Keratinocyte (primary cell): ENCODE measurements at places on chromosomes 1 and 21.

DNA sequence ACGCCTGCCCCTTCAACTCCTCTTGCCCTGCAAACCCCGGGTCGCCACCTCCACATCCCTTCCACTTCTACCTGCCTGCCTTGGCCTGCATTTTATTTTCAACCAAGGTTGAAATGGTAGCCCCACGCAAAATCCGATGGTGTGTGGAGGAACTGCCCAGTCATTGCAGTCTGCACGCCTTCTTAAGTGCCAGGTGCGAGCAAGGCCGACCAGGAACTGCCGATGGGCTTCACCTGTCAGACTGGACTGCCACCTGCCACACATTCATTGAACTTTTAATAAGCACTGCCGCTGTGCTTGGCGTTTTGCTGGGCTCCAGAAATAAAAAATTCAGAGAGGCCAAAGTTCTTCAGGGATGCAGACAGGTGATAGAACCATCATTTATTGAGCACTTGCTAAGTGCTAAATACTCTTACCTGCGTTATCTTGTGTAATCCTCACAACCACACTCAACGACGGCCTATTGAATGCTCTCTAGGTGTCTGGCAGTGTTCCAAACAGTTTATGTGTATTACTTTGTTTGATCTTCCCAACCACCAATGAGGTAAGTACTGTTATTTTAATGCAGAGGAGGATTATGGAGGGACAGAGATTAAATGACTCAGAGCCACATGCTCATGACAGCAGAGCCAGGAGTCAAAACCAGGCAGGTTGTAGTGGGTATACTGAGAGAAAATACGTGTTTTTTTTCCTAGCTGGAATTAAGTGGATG lies 36.2 kb downstream of the CACHD1 start:
- no peak for DNase-seq

DNA sequence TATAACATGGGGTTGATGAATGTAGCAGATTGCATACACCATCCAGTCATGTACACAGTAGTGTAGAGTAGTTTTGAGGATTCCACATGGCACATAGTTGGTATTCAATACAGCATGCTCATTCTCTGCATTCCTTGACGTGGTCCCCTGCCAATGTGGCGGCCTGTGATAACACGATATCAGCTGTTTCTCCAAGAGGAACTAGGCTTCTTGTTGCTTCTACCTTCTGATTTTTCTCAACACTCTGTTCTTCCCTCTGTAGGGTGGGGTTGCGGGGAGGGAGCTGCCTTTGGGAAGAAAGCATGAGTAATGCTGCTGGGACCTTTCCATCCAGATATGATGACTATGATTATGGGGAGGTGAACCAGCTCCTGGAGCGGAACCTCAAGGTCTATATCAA lies 19.4 kb downstream of the SESN2 start:
- DNase-seq = no peak

DNA sequence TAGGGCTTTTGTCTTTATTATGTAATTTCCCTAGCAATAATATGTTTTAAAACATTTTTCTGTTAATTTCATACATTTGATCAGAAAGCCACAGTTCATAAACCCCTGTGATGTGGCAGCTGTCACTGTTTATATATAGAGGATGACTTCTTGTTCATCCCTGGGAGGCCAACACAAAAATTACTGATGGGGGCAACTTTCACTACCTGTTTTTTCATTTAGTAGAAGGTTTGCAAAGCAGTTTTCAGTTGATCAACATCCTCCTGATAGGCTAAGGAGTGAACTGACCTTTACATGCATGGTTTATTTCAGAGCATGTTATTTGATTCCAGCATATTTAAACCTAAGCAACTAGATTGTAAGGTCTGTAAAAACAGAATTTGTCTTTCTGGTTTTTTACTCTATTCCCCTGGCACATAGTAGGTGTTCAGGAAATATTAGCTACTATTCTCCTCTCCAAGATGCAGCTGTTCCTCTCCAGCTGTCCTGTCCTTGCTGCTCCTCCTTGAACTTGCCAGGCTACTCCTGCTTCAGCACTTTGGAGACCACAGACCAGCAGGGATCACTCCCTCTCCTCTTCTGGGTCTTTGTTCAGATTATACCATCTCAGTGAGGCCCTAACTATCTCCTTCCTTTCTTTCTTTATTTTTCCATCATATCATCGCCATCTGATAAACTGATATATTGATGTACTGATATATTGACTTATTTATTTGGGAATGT lies 54.7 kb downstream of the ROR1 start:
- no peak for DNase-seq

- no peak for DNase-seq
Observed at GRCh38 chr1:26158271-26158907, 490 bp upstream of the FAM110D start.

- no peak for DNase-seq
Observed at GRCh38 chr1:73475316-73475870, 722.6 kb downstream of the LRRIQ3 start.

- no peak for DNase-seq
Observed at GRCh38 chr1:64137412-64137803, 66.0 kb upstream of the UBE2U start.

DNA sequence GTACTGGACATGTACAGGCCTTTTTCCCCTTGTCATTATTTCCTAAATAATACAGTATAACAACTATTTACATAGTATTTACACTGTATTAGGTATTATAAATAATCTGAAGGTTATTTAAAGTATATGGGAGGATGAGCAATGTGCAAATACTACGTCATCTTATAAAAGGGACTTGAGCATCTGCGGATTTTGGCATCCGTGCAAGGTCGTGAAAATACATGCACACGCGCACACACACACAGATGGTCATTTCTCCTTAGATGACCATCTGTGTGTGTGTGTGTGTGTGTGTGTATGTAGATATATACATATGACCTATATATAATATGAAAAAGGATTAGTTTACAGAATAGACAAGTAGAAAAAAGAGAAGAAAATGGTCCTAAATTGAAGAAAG lies 15.4 kb downstream of the ALG14 start:
- DNase-seq = no peak

- DNase-seq = no peak
Observed at GRCh38 chr1:2543543-2544092, 12.6 kb upstream of the TNFRSF14 start.

DNA sequence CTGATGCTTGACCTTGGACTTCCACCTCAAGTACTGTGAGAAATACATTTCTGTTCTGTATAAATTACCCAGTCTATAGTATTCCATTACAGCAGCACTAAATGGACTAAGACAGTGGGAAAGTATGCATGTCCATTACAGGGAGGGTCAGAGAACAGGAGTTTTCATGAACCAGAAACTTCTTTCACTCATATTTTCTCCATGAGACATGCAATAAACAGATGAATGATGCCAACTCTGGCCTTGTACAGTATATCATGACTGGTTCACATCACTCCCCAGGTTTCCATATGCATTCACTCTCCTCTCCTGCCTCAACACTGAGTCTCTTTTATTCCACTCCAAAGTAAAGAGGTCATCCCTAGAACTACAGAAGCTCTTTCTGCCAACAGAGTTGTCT lies 4.5 kb upstream of the IFI16 start:
- no peak for DNase-seq

- no peak for DNase-seq
Observed at GRCh38 chr21:26501495-26502021, 71.5 kb downstream of the CYYR1 start.

GRCh38 chr1:108882837-108883236 lies 6.1 kb downstream of the GPSM2 start:
- DNase-seq = no peak

DNA sequence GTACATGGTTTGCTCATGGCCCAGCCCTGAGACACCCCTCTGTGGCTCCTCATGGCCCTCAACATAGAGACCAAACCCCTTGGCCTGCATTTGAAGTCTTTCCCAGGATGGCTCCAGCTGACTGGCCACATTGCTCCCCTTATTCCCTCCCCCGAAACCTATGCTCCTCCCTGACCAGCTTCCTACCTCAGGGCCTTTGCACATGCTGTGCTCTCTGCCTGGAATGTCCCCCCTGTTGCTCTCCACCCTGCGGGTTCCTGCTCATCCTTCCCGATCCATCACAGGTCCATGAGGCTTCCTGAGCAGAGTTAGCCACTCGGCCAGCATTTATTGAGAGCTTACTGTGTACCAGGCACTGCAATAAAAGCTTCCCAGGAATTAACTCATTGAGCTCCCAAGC lies 70.9 kb upstream of the SELENON start:
- no peak for DNase-seq

GRCh38 chr21:44815852-44816628 lies 1.8 kb downstream of the SUMO3 start:
- no peak for DNase-seq

GRCh38 chr1:184310157-184310819 lies 76.5 kb upstream of the C1orf21 start:
- no peak for DNase-seq

- no peak for DNase-seq
Observed at GRCh38 chr1:205326812-205327466, 5.4 kb upstream of the NUAK2 start.

DNA sequence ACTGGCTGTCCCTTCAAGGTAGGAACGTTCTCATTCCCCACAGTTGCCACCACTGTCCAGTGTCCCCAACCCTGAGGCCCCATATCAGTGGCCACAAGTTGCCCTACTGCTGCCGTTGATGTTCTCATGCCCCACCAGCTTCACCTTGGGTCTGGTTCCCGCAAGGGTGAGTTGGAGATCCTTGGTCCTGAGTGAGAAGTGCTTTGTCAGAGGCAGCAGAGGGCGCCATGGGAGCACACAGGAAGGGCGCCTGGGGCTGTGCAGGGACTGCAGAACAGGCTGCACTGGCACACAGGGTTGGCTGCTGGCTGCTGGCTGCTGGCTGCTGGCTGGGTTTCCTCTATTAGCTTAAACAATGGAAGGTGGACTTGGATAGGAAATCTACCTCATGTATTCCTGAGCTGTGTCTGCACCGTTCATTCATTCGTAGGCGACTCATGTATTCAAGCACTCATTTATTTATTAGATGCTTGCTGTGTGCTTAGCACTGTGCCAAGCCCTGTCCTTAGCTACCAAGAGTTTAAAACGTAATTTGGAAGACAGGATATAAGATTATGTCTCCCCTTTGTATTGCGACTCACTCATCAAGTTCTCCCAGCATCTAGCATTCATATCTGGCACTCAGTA lies 2.1 kb upstream of the S100A9 start:
- no peak for DNase-seq

- no peak for DNase-seq
Observed at GRCh38 chr21:33886321-33886720, 29.3 kb downstream of the ATP5PO start.

GRCh38 chr21:36883532-36884486 lies 82.7 kb downstream of the HLCS start:
- DNase-seq = no peak

DNA sequence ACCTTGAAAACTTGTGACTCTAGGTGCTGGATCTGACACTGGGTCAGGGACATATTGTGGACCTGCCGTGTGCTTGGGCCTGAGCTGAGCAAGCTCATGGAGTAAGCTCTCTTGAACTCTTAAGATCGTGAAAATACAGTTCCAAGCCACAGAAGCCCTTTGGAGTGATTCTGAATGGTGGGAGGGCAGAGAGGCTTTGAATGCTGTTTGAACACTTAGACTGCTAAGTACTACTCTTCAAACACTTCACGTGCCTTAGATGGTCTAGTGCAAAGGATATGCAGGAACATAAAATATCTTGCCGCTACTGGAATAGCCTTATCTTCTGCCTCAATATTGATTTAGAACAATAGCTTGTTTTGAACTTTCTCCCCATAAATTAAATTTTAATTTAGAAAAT lies 21.6 kb downstream of the ROR1 start:
- no peak for DNase-seq

DNA sequence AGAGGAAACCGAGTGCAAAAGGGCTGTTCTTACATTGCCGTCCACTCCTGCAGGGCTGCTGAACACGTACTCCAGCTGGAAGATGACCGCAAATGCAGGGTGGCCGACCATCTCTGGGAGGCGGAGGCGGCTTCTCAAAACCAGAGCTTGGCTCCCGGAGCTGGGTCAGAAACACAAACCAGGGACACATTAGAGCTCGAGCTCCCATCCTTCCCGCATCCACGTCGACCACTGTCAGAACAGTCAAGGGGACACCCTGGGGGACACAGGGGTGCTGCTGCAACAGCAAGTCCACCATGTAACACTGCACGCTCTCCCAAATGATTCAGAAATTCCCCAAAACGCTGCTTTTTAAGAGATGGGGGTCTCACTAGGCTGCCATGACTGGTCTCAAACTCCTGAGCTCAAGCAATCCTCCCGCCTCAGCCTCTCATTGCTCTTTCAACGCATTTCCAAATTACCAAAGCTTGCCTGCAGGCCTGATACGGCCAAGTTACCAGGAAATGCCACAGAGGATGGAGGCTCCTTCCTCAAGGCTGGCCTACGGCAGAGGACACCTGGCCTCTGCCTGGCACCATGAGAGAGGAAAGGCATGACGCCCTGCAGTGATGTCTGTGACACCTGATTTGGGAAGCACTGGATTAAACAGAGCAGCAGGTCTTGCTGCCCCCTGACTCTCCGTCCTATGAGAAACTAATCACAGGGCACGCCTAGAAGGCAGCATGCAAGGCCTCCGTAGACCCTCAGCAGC lies 45.0 kb downstream of the NPHP4 start:
- DNase-seq = no peak

DNA sequence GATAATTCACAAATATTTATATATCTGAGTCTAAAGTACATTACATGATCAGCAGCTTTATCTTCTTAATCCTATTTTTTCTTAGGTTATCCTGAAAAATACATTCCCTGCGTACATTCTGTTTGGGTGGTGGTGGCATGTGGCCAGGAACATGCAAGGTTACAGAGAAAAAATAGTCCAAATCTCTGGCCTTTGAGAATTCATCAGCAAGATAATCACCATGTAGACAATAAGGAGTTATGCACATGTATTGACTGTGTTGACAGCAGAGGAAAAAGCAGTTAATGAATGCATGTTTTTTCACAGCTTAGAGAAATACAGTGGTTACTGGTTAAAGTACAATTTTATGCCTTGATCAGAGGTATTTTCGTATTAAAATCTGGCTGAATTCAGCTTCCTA lies 49.0 kb downstream of the ABCA4 start:
- DNase-seq = no peak

DNA sequence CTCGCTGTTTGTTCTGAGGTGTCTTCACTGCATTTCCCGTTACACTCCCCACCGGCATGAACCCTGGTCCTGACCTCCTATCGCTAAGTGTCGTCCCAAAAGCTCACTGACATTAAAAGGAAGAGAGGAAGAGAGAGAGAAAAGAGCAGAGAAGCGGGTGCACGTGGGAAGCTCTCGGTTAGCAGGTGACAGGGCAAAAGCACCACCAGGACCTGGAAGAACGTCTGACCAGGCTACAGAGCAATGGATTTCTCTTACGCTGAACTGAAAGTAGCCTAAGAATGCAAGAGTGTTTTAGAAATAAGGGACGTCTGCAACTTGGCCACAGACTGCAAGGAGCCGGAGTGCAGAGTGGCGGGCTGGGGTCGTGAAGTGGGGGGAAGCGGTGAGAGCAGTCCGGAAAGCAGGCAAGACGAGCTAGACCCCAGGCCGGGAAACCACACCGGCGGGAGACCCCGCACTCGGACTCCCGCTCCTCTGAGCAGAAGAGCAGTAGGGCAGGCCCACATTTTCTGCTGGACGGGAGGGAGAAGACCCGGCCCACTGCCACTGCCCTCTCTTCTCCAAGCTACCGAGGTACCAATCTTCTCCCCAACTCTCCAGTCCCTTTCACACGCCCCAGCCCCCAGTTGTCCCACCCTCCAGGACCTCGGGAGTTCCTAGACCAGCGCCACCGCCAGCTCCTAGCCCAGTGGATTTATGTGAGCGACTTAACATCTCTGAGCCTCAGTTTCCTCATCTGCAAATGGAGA lies 8.3 kb upstream of the MPZL1 start:
- DNase-seq = no peak

- DNase-seq = no peak
Observed at GRCh38 chr21:43733060-43733459, 14.1 kb downstream of the PDXK start.

- DNase-seq = no peak
Observed at GRCh38 chr1:245749053-245749452, 594.3 kb downstream of the KIF26B start.
